A549 treated with Mapracorat at 1 μM for 4 hours (cell line): ENCODE measurements at places on chromosomes 3 and 15. TPM values are rescaled to one million over a fixed set of nuclear protein-coding genes. Genes with fewer than 3 reads are reported as not detected.

Gene TFRC
- 81.3 to 98.2 TPM (median 87.2 TPM) in 5 replicates for total RNA-seq

Gene AADAC
- total RNA-seq = 10.3 to 15.8 TPM (median 13.5 TPM) in 5 replicates

Gene GCSAM
- total RNA-seq = not detected in 5 replicates

Gene SLC35G2
- total RNA-seq = 26.5 to 31.1 TPM (median 28.0 TPM) in 5 replicates

Gene C15orf39
- total RNA-seq = 25.9 to 36.4 TPM (median 31.6 TPM) in 5 replicates

Gene HTD2
- total RNA-seq = 7.3 to 8.3 TPM (median 7.7 TPM) in 5 replicates

Gene ZIC1
- 0.02 TPM in 1 of 5 replicates, not detected in the others for total RNA-seq

Gene HHATL
- not detected in 5 replicates for total RNA-seq

Gene PRICKLE2
- 2.2 to 2.8 TPM (median 2.7 TPM) in 5 replicates for total RNA-seq

Gene POPDC2
- 0.16 to 0.87 TPM (median 0.49 TPM) in 5 replicates for total RNA-seq

Gene CCDC13
- 0.30 to 0.74 TPM (median 0.41 TPM) in 5 replicates for total RNA-seq

Gene OXTR
- 8.2 to 10.6 TPM (median 10.2 TPM) in 5 replicates for total RNA-seq

Gene COPG1
- total RNA-seq = 71.4 to 89.8 TPM (median 78.3 TPM) in 5 replicates

Gene AGBL1
- not detected in 5 replicates for total RNA-seq

Gene PXK
- 4.1 to 5.8 TPM (median 4.8 TPM) in 5 replicates for total RNA-seq

Gene ZNF774
- total RNA-seq = 1.0 to 1.5 TPM (median 1.2 TPM) in 5 replicates

Gene CIP2A
- total RNA-seq = 14.5 to 20.8 TPM (median 19.0 TPM) in 5 replicates

Gene ZNF639
- 19.4 to 26.6 TPM (median 21.2 TPM) in 5 replicates for total RNA-seq

Gene SHF
- 0.53 to 1.2 TPM (median 0.70 TPM) in 5 replicates for total RNA-seq

Gene ZBTB47
- 5.0 to 7.1 TPM (median 6.4 TPM) in 5 replicates for total RNA-seq

Gene ACTL6A
- total RNA-seq = 48.9 to 76.4 TPM (median 53.0 TPM) in 5 replicates

Gene LYZL4
- total RNA-seq = not detected in 5 replicates

Gene SLC12A8
- total RNA-seq = 0.98 to 1.3 TPM (median 1.2 TPM) in 5 replicates

Gene CSTA
- 0.93 to 1.4 TPM (median 1.1 TPM) in 5 replicates for total RNA-seq

Gene SCN11A
- total RNA-seq = 0.02 TPM in 1 of 5 replicates, not detected in the others

Gene FOXB1
- not detected in 5 replicates for total RNA-seq

Gene IL20RB
- 0.77 to 1.1 TPM (median 0.97 TPM) in 5 replicates for total RNA-seq

Gene GOLGA8S
- 0.10 to 0.23 TPM (median 0.18 TPM) in 5 replicates for total RNA-seq

Gene CORO2B
- total RNA-seq = 3.0 to 4.1 TPM (median 3.2 TPM) in 5 replicates

Gene LMAN1L
- total RNA-seq = not detected in 5 replicates

Gene TTC21A
- total RNA-seq = 1.5 to 2.7 TPM (median 2.2 TPM) in 5 replicates

Gene TCAIM
- total RNA-seq = 6.8 to 8.5 TPM (median 7.6 TPM) in 5 replicates

Gene KBTBD8
- 0.31 to 1.6 TPM (median 0.46 TPM) in 5 replicates for total RNA-seq
